ENCODE measurements at places on chromosomes 7 and 10.

- no peak for DNase-seq
Measured at GRCh38 chr10:59311025-59311424, 51.3 kb downstream of the FAM13C start.

- DNase-seq: no peak
Measured at GRCh38 chr7:158710651-158711102, 6.1 kb upstream of the NCAPG2 start.

DNA sequence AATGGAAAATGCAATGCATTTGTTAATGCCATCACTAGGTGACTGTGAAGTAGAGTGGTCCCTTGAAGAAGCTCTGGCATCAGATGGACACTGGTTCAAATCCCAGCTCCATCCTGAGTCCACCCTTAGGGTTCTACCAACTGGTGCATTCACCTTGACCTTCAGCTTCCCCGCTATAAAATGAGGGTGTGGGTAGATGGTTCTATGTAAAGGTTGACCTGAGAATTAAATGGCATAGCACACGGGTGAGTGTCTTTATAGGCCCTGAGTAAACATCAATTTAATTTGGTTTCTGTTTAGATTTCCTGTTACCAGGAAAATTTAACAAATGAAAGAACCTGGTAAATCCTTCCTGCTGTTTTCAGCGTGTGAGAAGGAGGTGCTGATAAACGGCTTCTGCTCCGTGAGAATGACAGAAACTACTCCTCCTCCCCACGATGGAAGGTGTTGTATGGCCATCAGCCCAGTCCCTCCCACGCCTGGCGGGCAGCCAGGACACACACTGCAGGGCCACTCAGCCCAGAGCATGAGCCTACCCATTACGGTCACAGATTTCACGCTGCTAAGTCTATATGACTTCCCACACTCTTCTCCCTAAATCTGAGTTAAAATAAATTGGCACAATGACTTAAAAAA lies 210.1 kb downstream of the TNS3 start:
- DNase-seq: no peak

GRCh38 chr7:84025332-84025927 lies 169.2 kb downstream of the SEMA3A start:
- peak; percentile 57 for DNase-seq

GRCh38 chr7:4006687-4007086 lies 675.4 kb upstream of the FOXK1 start:
- DNase-seq: no peak

DNA sequence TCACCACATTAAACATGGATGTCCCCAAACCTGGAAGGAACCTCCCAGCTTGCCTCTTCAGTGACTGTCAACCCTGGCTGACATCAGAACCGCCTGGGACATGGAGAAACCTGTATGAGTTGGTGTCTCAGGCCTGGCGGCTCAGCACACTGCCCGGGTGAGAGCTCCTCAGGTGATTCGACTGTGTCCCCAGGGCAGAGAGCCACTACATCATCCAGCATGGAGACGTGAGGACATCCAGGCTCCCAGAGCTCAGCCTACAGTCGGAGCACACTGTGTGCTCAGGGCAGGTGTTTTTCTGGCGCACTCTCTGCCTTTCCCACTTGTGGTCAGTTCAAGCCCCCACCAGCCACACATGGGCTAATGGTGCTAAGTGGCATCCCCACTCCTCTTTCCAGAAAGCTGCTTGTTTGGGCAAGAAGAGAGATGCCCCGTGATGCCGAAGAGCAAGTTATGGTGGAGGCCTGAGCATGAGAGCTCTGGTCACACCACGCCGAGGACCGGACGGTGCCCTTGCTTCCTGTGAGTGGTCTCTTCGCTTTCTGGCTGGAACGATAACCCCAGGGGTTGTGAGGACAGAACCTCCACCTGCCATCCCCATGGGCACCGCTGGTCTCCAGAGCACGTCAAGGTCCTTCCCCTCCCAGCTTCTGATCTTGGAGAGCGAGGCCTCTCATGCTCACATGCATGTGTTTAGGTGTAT lies 38.5 kb downstream of the AMZ1 start:
- no peak for DNase-seq

DNA sequence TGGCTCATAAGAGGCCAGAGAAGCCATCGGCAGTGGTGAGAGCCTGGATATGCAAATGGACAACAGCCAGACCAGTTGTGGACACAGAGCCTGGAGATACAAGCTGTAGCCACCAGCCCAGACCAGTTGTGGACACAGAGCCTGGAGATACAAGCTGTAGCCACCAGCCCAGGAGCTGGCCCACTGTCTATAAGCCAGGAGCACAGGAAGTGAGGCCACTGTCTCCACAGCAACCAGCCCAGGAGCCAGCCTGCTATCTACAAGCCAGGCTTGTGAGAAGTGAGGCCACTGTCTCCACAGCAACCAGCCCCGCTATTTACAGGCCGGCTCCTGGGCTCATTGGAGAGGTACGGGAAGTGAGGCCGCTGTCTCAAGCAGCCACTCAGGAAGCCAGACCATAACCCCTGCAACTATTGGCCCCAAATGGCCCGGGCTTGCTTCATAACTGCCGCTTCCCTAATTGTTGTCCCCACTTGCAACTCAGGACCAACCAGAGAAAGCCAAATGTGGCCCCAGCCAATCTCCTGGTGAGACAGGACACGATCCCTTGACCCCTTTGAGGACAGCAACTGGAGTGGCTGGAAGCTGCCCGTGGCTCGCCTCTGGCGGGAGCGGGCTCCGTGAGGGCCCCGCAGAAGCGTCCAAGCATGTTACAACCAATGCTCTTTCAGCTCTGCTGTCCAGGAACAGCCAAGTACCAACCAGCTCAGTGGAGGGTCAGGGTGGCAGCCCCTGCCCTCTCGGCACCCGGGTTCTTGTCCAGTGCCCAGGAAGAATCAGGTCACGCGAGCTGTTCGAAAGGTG lies 44.1 kb upstream of the CNPY1 start:
- no peak for DNase-seq

- DNase-seq: no peak
Measured at GRCh38 chr10:46787321-46787615, 124.0 kb upstream of the PTPN20 start.

- DNase-seq: no peak
Measured at GRCh38 chr7:113000316-113001020, 86.2 kb downstream of the GPR85 start.

GRCh38 chr10:33174674-33175434 lies 159.6 kb downstream of the NRP1 start:
- no peak for DNase-seq

DNA sequence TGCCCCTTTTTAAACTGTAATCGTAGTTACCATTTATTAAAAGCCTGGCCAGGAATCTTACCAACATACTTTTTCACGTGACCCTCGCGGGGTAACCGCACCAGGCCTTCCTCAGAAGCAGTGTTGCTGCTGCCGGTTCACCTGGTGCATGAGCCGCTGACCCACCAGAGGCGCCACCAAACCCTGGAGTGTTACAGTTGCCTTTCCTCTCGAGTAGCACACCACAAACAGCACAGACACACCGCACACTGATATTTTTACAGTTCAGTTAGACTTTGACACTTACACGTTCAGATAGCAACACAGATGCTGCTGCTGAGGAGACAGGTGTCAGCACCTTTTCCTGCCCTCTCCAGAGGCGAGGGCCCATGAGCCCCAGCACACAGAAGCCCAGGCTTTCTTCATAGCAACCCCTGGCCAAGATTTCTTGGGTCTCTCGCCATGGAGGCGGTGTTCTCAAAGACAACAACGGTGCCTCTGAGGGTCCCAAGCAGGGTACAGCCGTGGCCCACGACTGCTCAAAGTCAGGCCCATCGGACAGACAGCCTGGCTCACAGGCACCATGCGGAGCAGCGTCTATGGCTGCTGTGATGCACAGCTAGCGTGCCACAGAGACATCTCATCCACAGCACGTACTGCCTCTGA lies 123.1 kb downstream of the DIP2C start:
- DNase-seq: no peak

GRCh38 chr10:53079283-53079682 lies 306.7 kb upstream of the MBL2 start:
- DNase-seq: no peak

DNA sequence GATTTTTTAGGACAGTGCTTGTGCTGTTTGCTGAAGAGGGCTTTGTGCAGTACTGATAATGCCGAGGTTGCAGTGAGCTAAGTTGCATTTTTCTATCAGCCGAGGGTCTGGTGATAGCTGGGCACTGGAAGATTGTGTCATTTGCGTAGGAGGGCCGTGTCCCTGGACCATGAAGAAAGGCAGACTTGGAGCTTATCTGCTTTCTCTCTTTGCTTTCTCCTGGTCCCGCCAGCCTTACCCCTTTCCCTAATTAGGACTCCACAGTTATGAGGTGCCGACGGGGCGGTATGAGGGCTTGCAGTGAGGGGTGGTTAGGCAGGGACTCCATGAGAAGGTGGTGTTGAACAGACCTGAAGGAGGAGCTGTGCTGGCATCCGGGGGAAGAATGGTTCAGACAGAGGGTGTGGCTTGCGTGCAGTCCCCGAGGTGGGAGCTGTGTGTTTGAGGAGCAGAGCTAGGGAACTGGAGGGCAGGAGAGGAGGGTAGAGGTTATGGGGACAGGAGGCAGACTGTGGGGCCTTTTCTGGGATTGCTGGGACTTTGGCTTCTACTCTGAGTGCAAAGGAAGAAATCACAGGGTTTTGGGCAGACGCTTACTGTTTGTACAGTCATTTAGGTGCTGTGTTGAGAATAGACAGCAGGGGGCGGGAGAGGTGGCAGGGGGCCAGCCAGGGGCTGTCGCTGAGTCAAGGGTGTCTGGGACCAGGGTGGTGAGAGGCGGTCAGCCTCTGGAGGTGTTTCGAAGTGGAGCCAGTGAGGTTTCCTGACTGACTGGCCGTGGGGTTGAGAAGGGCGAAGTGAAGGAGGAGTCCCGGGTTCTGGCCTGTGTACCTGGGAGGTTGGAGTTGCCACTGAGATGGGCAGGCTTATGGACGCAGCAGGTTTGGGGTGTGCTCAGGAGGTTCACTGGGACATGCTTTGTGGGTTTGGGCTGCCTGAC lies 43.4 kb downstream of the PRF1 start:
- DNase-seq: no peak

DNA sequence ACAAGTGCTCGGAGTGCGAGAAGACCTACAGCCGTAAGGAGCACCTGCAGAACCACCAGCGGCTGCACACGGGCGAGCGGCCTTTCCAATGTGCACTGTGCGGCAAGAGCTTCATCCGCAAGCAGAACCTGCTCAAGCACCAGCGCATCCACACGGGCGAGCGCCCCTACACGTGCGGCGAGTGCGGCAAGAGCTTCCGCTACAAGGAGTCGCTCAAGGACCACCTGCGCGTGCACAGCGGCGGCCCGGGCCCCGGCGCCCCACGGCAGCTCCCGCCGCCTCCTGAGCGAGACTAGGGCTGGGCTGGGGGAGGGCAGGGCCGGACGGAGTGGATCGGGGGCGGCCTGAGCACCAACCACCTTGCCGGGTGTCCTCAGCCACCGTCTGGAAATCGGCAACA lies 15.1 kb upstream of the ZNF212 start:
- DNase-seq: no peak

GRCh38 chr7:124497176-124497575 lies 268.4 kb downstream of the GPR37 start:
- no peak for DNase-seq

DNA sequence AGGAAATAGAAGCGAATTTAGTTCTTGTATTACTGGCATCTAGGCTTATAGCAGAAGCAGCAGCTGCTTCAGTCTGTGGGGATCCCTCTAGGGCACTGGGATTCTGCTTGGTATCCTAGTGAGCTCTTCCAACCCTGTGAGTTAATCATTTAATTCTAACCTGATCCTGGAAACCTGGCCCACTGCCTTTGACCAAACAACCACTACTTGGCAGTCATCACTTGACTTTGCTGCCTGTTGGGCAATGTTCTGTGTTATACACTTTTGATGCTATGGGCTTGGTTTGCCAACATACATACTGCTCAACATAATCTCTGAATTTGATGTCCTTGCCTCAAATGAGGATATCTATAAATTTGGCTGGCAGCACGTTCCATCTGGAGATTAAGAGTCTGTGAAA lies 813.4 kb downstream of the ANKRD7 start:
- DNase-seq: no peak

GRCh38 chr10:29257784-29258135 lies 31.1 kb upstream of the LYZL1 start:
- DNase-seq: no peak

- DNase-seq: no peak
Measured at GRCh38 chr10:81248886-81249285, 626.1 kb upstream of the NRG3 start.

DNA sequence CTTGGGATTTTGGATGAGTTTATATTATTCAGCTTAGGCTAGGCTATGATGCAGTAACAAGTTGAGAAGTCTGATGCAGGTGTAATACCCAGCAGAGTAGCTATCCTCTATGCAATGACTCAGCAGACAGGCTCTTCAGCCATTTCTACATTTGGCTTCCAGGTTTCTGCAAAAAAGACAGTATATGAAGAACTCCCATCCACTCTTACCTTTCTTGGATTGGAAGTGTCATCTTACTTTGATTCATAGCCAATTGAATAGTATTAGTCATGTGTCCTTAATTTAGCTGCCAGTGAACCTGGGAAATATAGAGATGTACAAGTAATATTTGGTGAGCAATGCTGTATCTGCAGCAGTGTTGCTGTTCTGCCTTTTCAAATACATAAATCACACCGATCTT lies 127.8 kb upstream of the NPSR1 start:
- no peak for DNase-seq

DNA sequence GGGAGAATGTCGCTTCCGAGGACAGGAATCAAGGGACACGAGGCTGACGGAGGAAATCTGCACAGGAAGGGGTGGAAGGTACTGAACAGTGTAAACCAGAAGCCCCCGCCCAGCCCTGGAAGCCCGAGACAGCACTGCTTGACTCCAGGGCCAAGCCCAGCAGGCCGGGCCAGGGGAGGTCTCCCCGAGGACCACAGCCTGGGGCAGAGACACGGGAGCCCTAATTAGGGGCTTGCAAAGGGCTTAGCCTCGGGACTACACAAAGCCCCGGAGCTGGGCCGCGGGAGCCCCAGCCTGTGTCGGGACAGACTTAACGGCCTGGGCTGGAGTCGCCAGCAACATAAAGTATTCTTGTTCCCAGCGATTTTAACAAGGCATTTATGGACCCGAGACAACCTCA lies 50.8 kb downstream of the OAT start:
- no peak for DNase-seq

- DNase-seq: no peak
Measured at GRCh38 chr7:6403907-6404306, 43.8 kb downstream of the DAGLB start.

DNA sequence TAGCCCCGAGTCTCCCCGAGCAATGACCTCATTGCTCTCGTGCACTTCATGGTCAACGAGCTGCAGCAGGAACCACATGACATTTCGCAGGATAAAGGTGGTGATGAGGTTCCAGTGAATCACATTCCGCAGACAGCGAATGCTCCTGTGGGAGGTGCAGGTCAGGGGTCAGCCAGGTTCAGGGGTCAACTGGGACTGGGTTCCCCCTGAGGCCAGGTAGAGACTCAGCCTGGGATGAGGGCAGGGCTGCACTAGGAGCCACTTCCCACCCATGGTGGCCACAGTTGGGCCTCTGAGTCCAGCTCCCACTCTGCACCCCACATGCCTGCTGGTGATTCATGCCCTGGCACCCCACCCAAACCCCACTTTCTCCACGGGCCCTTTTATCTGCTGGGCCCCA lies 17.2 kb downstream of the CRHR2 start:
- no peak for DNase-seq

- no peak for DNase-seq
Measured at GRCh38 chr7:157493017-157493416, 156.2 kb downstream of the DNAJB6 start.

GRCh38 chr7:30549931-30550493 lies 44.7 kb upstream of the GARS1 start:
- DNase-seq: no peak

GRCh38 chr7:143283381-143283780 lies 1.4 kb upstream of the TMEM139 start:
- no peak for DNase-seq

Measured in T1000 (cell line).